Stimulated activated CD8-positive, alpha-beta memory T cell treated with anti-CD3 and anti-CD28 coated beads, Interleukin-4, amount 100 ng/mL, for 24 hours (primary cell): ENCODE measurements at places on chromosomes 6 and 20.

DNA sequence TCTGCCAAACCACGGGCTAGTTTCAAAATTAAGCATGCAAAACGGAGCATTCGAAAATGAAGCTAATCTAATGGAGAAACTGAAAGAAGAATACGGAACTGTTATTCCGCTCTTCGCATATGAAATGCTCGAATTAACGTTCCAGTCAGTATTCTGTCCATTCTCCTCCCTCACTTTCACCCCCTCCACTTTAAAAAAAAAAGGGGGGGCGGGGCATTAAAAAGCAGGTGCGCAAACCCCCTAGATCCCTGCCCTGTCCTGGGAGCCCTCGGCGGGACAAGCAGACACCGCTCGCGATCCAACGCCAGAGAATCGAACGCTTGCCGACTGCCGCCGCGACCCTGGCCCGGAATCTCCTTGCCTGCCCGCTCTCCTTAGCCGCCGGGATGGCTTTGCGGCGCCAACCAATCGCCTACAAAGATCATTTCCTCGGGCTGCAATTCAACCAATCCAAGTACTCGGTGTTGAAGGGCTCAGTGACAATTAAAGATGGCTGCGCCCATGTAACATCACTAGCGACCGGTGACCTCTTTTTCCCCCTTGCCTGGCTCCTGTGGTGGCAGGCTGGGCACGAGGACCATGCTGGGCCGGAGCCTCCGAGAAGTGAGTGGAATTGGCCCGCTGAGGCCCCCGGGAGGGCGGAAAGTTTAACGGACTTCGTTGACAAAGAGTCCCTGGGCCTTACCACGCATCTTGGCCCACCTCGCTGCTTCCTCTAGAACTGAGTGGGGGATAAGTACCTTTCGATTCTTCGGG is at the start of the genes QRSL1 and RTN4IP1:
TSS of gene QRSL1 (plus strand) at position 476 of the 756 bp plus-strand sequence. CDS start at position 580, 104 bp downstream.
TSS of gene RTN4IP1 (minus strand) at position 396 of the 756 bp plus-strand sequence. CDS start 477 bp downstream, outside the sequence.
- DNase-seq = peak; percentile 62

- no peak for DNase-seq
Measured at GRCh38 chr6:129936329-129937165, 75.4 kb upstream of the TMEM244 start.

DNA sequence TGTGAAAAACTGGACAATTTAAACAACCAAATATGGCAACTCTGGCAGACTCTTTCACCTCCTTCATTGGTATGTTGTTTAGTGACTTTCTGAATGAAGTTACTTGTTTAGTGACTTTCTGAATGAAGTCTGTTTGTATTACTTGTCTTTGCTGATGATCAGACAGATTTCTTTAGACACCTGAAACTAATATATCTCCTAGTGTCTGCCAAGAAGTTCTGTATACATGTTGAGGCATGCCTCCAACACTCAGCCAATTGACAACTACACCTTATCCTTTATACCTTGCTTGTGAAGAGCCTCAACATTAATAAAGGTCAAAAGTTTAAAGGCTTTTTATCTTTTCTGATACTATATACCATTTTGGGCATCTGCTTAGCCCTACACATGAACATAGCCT is 725.4 kb upstream of the EPHA7 start:
- no peak for DNase-seq

GRCh38 chr20:18831830-18832499 is 18.4 kb downstream of the SCP2D1 start:
- DNase-seq = no peak

DNA sequence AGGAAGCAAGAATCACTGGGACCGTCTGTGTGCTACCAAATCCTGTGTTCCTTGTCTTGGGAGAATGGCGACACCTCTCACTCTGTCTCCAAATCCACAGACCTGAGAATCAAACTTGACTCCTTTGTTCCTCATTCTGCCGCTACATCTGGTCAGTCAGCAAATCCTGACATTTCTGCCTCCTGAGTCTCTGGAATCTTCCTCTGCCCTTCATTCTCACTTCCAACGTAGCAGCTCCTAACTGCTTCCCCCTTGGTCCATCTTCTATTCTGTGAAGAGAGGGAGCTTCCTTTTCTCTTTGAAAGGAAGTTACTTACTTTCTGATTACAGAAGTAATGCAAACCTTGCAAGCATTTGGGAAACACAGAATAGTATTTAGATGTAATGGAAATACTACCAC is 37.7 kb downstream of the SYTL3 start:
- no peak for DNase-seq

GRCh38 chr6:90530882-90531281 is 56.0 kb downstream of the MAP3K7 start:
- no peak for DNase-seq

DNA sequence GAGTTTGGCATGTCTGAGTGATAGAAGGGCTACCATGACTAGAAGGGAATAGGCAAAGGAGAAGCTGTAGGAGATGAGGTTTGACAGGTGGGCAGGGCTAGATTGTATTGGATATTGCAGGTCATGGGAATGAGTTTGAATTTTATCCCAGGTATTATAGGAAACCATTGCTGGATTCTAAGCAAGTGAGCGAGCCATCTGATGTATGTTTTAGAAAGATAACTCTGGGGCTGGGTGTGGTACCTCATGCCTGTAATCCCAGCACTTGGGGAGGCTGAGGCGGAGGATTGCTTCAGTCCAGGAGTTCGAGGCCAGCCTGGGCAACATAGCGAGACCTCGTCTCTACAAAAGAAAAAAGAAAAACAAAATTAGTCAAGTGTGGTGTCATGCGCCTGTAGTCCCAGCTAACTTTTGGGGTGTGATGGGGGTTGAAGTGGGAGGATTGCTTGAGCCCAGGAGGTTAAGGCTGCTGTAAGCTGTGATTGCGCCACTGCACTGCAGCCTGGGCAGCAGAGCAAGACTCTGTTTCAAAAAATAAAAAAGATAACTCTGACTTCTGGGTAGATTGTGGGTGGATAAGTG is 16.9 kb downstream of the STK4 start:
- no peak for DNase-seq
